Fibroblast of upper back skin (primary cell): ENCODE measurements at places on chromosomes 16 and 17.
A peak's percentile ranks its signal among the peaks of the same experiment; 100 is the strongest.

DNA sequence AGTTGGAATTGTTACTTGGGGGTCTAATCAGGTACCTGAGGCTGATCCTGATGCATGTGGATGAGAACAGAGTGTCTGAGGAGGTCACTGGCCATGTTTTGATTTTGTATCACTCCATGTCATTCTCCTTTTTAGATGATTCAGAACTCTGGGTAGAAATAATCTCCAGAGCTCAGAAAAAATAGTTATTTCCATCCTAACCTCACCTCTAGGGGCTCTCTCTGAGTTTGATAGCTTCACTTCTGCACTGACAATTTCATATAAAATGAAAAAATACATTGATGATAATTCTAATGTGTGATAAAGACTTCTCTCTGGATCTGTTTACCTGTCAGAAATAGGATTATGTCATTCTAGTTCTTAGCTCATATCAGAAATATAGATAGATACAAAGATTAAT is 6.2 kb upstream of the KRT12 start:
- no peak for DNase-seq

GRCh38 chr17:8629371-8630226 is 926 bp downstream of the MYH10 start:
- DNase-seq, result no peak

- DNase-seq, result no peak
Observed at GRCh38 chr17:72302735-72303134, 181.9 kb downstream of the SOX9 start.

DNA sequence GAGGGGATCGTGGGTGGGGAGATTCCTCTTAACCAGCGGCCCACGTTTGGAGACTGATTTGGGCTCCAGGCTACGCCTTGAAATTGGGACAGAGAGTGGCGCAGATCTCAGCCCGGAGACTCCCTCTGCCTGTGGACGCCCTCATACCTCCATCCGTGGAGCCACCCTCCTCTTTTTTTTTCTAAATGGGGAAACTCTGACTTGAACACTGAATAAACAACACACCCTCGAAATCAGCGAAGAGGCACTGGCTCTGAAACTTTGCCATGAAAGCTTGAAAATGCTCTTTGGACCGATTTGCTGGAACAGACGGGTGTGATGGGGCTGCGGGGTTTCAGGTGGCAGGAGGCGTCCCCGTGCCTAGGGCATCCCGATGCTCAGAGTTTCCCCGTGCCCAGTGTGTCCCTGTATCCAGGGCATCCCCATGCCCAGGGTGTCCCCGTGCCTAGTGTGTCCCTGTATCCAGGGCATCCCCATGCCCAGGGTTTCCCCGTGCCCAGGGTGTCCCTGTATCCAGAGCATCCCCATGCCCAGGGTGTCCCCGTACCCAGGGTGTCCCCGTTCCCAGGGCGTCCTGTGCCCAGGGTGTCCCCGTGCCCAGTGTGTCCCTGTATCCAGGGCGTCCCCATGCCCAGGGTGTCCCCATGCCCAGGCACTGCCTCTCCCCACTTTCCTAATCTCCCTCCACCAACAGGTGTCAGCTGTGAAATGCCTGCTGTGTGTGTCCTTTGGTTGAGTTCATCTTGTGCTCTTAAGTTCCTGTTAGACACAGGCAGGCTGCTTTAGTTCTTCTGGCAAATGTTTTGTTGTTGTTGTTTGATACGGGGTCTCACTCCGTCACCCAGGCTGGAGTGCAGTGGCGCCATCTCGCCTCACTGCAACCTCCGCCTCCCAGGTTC is 187.0 kb downstream of the SEC14L1 start:
- no peak for DNase-seq

GRCh38 chr16:28297784-28298510 is 5.6 kb downstream of the SBK1 start:
- DNase-seq, result no peak

DNA sequence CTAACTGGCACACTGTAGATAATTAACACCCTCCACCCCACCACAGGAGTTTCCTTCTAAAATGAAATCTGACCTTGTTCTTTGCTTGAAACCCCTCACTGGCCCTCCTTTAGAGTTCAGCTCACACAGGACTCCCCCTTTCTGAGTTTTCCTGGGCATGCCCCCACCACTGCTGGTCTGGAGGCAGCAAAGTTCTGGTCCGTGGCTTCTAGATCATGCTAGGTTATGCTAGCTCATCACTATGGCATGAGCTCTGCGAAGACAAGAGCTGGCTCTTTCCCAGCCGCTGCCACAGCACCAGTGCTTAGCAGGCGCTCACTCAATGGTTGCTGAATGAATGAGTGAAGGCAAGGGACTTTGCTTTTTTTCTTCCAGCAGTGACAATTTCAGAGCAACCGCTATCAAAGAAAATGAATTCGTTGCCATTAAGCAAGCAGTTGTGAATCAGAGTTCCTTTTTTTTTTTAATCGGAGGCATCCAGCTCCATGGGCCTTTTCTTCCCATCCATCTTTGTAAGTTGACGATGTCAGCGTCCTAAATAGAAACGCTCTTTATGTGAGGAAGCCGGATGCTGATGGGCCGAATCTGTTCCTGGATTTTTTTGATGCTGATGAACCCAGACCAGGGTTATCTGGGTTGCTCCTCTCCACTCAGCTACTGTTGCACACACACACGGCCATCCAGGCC is 80.8 kb upstream of the NOL11 start:
- DNase-seq, result peak; percentile 40

DNA sequence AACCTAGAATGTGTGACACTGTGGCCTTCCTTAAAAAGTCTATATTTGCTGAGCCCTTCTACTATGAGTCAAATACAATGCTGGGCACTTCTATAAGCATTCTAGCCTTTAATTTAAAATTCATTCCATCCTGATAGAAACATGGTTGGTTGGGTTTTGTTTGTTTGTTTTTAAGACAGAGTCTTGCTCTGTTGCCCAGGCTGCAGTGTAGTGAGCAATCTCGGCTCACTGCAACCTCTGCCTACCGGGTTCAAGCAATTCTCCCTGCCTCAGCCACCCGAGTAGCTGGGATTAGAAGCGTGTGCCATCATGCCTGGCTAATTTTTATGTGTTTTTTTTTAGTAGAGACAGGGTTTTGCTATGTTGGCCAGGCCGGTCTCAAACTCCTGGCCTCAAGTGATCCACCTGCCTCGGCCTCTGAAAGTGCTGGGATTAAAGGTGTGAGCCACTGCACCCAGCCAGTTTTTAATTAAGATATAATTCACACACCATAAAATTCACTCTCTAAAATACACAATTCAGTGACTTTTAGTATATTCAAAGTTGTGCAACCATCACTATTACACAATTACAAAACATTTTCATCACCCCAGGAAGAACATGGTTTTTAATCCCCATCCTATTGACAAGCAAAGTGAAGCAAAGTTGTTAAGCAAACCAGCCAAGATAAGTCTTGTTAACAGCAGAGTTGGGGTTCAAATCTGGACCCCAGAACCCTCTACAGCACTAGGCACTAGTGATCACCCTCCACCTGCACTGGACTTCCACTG is 42.8 kb downstream of the CMTM4 start:
- no peak for DNase-seq

GRCh38 chr16:51755039-51755501 is 604.0 kb upstream of the SALL1 start:
- DNase-seq, result no peak

- no peak for DNase-seq
Observed at GRCh38 chr16:58501242-58502131, 1.5 kb downstream of the NDRG4 start.

DNA sequence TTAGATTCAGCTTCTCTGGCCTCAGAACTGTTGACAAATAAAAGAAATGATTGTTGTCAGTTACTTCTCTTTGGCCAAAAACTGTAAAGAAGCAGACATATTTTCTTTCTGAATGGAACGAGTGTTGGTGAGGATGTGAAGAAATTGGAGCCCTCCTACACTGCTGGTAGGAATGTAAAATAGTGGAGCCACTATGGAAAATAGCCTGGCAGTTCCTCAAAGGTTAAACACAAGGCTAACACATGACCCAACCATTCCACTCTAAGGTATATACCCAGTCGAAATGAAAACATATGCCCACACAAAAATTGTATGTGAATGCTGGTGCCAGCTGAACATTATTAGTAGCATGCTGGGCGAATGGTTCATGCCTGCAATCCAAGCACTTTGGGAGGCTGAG is 14.2 kb upstream of the KRT24 start:
- no peak for DNase-seq

DNA sequence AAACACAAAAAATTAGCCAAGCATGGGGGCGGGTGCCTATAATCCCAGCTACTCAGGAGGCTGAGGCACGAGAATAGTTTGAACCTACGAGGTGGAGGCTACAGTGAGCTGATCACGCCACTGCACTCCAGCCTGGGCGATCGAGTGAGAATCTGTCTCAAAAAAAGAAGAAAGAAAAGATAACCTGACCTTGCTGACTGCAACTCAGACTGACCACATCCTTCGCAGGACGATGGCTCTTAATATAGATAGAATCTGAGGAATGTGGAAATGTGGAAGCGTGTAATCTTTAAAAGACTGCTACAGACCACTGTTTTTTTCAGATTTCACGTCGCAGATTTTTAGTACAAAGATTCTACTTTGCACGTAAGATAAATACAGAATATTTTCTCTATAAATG is 37.8 kb downstream of the KLHDC4 start:
- peak; percentile 43 for DNase-seq

DNA sequence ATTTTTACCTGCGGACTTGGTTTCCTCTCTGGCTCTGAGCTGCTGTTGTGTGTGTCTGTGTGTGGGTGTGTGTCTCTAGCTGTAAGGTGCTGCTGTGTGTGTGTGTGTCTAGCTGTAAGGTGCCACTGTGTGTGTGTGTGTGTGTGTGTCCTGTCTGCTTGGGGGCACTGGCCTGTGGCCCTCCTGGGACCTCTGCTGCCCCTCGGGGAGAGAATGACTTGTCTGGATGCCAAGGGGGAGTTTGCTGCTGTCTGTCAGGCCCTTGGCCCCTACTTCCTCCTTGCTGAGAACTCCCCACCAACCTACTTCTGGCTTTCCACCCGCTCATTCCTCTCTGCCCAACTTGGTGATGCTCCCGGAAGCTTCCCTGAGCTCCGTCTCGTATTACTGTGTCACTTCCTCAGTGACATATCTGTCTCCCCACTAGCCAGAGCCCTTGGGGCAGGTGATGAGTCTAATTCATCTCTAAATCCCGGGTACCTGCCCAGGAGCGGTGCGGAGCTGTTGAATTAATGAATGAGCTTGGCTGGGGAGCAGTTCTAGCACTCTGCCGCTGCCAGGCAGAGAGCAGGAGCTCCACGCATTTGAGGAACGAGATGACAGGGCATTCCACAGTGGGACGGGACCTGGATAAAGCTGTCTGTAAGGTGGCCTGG is 3.5 kb upstream of the LASP1NB start:
- DNase-seq, result no peak

DNA sequence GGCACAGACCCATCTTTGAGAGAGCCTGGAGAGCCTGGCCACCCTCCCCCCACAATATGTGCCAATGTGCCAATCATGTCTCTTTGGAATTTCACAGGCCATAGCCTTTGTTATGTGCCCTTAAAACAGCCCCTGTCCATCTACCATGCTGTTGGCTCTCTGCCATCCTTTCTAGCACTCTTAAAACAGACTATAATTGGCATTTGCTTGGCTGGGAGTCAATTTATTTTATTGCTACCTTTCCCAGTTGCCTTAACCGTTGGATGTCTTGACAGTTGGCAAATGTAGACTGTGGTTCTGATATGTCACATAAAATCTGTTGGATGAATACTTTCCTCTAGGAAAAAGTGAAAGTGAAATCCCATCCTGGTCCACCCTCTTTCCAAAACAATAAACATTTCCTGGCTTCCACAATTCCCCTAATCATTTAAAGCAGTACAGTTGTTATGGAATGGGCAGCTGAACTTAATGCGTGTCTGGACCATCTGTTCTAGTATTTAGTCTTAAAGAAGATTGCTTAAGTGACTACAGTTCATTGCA is 394.0 kb downstream of the KCNJ2 start:
- DNase-seq, result peak; percentile 9

DNA sequence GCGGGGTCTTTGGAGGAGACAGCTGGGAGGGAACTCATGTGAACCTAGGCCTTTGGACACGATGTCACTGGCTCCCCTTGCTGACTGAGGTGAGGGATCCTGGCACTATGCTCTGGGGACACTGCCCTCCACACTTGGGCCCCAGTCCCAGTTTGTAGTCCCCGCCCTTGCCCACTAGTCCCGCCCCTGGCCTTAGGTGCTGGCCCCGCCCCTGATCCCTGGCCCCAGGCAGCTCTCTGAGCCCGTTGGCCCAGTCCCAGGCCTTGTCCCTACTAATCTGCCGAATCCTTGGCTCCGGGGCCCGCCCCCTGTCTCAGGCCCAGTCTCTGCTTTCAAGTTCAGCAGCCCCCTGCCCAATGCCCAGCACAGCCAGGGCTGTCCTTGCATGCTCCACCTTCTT is 61.0 kb downstream of the SMPD3 start:
- no peak for DNase-seq

- no peak for DNase-seq
Observed at GRCh38 chr17:74953134-74953687, 17.5 kb downstream of the OTOP3 start.

GRCh38 chr16:66658143-66658859 is 38.2 kb downstream of the CMTM4 start:
- no peak for DNase-seq
